ENCODE measurements at places on chromosomes 6 and 20. TPM values are rescaled to one million over a fixed set of nuclear protein-coding genes. Genes with fewer than 3 reads are reported as not detected.
A peak's percentile ranks its signal among the peaks of the same experiment; 100 is the strongest.

The PI16 gene
- not detected for total RNA-seq

DNA sequence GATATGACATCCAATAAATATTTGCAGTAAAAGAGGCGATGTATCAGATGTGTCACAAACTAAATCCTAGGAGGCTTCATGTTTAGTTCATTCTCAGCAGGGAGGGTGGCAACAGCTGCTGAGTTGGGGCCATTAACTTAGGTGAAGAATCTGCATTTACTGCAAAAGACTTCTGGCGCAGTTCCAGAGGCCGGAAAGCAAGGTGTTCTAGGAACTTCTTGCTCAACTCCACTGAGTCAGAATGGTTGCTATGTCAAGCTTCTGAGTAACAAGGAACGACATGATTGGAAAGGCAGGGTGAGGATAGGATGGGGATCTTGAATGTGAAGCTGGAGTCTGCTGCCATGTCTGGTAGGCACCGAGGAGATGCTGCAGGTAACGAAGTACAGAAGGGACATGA, 11.7 kb downstream of the ADNP start:
- H3K27me3 ChIP-seq, result no peaks in the 10 kb centered on the region
- H3K36me3 ChIP-seq, result peaks cover 11% of the 10 kb centered on the region
- no peak overlapping the region for H3K4me3 ChIP-seq

DNA sequence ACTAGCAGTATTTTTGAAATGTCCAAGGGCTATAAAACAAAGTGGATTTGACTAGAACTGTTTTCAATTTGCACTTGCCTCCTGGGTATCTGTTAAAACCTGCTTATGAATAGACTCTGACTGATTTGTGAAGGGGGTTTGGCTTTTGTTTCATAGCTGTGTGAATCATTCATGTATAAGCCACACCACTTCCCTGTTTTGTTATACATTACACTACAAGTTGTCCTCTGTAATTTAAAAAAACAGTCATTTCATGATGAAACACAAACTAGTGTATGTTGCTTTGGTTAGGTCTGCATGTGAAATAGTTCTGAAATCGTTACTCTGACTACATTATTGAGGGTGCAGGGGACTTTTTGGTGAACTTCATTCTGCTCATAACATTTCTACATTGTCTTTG, 121.7 kb downstream of the NKAIN2 start:
- H3K27ac ChIP-seq, result no peak overlapping the region
- no peak for DNase-seq
- H3K4me1 ChIP-seq, result no peaks in the 10 kb centered on the region
- no peak overlapping the region for H3K4me3 ChIP-seq
- no peaks in the 10 kb centered on the region for H3K27me3 ChIP-seq
- H3K36me3 ChIP-seq, result no peaks in the 10 kb centered on the region

The RBM38 gene
- 80.5 TPM for total RNA-seq

DNA sequence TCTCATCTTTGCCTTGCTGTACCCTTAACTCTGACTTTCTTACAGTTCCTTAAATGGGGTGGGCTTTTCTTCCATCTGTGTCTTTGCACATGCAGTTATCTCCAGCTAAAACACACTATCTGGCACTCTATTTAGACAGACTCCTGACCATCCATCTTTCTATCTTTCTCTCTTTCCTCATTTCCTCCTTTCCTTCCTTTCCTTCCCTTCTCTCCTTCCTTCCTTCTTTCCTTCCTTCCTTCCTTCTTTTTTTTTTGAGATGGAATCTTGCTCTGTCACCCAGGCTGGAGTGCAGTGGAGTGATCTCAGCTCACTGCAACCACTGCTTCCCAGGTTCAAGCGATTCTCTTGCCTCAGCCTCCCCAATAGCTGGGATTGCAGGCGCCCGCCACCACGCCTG, 8.2 kb downstream of the NOTCH4 start:
- no peak overlapping the region for H3K27ac ChIP-seq
- H3K27me3 ChIP-seq, result no peaks in the 10 kb centered on the region
- H3K4me1 ChIP-seq, result no peaks in the 10 kb centered on the region
- H3K36me3 ChIP-seq, result no peaks in the 10 kb centered on the region
- H3K4me3 ChIP-seq, result no peak overlapping the region

DNA sequence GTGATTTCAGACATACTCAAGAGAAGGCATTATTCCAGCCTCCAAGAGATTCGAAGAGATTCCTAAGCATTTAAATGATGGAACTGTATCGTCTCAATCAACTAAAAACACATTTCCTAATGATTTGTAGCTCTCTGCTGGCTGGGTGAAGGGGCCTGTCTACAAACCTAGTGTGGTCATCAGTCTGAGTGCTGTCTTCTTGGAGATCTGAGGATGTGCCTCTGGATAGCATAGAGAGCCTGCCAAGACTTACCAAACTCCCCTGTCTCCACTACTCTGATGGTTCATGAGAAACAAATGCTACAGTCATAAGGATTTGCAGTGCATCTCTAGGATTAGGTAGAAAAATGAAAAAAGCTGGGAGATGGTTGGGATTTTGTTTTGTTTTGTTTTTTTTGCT, 176.9 kb upstream of the CITED2 start:
- peaks cover 5% of the 10 kb centered on the region for H3K4me1 ChIP-seq
- H3K4me3 ChIP-seq, result no peak overlapping the region
- no peak for DNase-seq
- H3K27ac ChIP-seq, result no peak overlapping the region
- H3K27me3 ChIP-seq, result no peaks in the 10 kb centered on the region

DNA sequence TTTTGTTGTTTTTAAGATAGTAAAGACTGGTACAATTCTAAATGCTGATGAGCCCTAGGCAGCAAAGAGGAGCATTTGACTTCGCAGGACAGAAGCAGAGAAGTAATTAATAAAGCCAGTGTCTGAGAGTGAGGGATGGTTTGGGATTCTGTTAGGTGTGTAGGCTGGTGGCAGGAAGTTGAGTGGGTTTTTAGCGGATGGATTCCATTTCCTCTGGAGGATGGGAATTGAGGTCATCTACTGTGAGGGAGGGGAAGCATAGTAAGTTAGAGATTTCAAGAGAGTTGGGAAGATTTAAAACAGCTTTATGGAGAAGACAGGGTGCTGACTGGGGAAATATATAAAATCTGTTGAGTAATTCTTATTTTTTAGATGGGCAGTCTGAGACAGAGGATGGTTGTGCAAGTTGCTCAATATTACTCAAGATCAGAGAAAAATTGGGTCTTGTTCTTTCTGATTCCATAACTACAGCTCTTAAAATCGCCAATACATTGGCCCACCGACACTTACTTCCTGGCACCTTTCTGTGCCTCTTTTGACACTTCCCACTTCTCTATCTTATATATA, 48.8 kb downstream of the PRL start:
- H3K4me3 ChIP-seq, result no peak overlapping the region
- H3K27ac ChIP-seq, result no peak overlapping the region
- no peak for DNase-seq
- H3K36me3 ChIP-seq, result no peaks in the 10 kb centered on the region
- peaks cover 44% of the 10 kb centered on the region for H3K4me1 ChIP-seq

DNA sequence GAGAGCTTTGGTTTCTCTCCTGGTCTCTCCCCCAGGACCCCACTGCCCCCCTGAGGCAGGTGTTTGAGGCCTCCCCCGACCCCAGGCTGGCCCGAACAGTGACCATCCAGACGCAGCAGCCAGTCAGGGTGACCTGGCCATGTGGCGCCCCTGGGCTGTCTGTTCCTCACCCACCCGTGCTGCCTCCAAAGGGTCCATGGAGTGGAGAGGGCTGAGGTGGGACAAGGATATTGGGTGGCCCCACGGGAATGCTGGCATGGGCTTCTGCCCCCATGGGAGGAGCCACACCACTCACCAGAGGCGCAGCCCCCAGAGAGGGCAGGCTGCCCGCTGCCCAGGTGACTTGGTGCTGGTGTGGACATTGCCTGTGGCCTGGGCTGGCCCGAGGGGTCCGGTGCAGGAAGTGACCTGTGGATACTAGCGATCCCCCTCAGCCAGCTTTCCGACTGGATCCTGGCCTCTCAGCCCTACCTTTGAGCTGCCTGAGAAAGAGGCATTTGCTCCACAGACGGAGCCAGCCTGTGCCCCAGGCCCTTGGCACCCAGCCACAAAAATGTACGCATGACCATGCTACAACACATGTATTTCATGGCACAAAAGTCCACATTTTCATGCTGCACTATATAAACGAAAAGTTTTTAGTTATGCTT, 50.8 kb downstream of the BCAS4 start:
- DNase-seq, result no peak
- peaks cover 4% of the 10 kb centered on the region for H3K4me1 ChIP-seq
- H3K27ac ChIP-seq, result no peak overlapping the region
- H3K36me3 ChIP-seq, result no peaks in the 10 kb centered on the region

The DAAM2 gene
- total RNA-seq, result 2.5 TPM

The FAM210B gene
- total RNA-seq, result 15.7 TPM

- no peak overlapping the region for H3K4me3 ChIP-seq
- no peaks in the 10 kb centered on the region for H3K36me3 ChIP-seq
- peak; percentile 53 for DNase-seq
- H3K27ac ChIP-seq, result no peak overlapping the region
- no peaks in the 10 kb centered on the region for H3K4me1 ChIP-seq
- H3K27me3 ChIP-seq, result no peaks in the 10 kb centered on the region
Observed at GRCh38 chr6:117352466-117353081, 73.2 kb downstream of the ROS1 start.

The TRIM40 gene
- total RNA-seq, result not detected

- H3K36me3 ChIP-seq, result no peaks in the 10 kb centered on the region
- no peak overlapping the region for H3K4me3 ChIP-seq
- no peaks in the 10 kb centered on the region for H3K4me1 ChIP-seq
- H3K27me3 ChIP-seq, result no peaks in the 10 kb centered on the region
- H3K27ac ChIP-seq, result no peak overlapping the region
Observed at GRCh38 chr6:125815080-125815910, 24.5 kb downstream of the NCOA7 start.

DNA sequence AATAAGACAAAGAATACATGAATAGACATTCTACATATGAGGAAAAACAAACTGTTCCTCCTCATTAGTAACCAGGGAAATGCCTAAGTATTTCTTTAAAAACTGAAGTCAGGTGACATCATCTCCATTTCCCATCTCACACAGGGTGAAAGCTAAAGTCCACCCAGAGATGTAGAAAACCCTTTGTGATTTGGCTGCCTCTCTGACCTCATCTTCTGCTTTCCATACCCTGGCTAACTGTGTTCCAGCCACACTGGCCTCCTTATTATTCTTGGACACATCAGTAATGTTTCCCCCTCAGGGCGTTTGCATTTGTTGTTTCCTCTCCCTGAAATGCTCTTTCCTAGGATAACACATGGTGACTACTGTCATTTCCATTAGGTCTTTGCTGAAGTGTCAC, 40.4 kb downstream of the ESF1 start:
- H3K36me3 ChIP-seq, result peaks cover 25% of the 10 kb centered on the region
- no peak overlapping the region for H3K27ac ChIP-seq
- no peak for DNase-seq
- H3K4me1 ChIP-seq, result no peaks in the 10 kb centered on the region
- no peaks in the 10 kb centered on the region for H3K27me3 ChIP-seq

The PBOV1 gene
- total RNA-seq, result not detected

- H3K27ac ChIP-seq, result no peak overlapping the region
- H3K4me1 ChIP-seq, result peaks cover 13% of the 10 kb centered on the region
- H3K36me3 ChIP-seq, result no peaks in the 10 kb centered on the region
- no peak overlapping the region for H3K4me3 ChIP-seq
- H3K27me3 ChIP-seq, result no peaks in the 10 kb centered on the region
Observed at GRCh38 chr6:136511397-136511796, 38.8 kb downstream of the MAP7 start.

- H3K4me1 ChIP-seq, result no peaks in the 10 kb centered on the region
- DNase-seq, result no peak
- H3K27ac ChIP-seq, result no peak overlapping the region
- no peak overlapping the region for H3K4me3 ChIP-seq
Observed at GRCh38 chr6:34964564-34964963, 75.5 kb downstream of the ANKS1A start.

All from GM23338 (cell line).